ENCODE measurements at places on chromosomes 7 and 10. TPM values are rescaled to one million over a fixed set of nuclear protein-coding genes. Genes with fewer than 3 reads are reported as not detected.

PON3 gene
- total RNA-seq: 3.5 TPM

PDK4 gene
- 27.6 TPM for total RNA-seq

TFR2 gene
- total RNA-seq: 1.8 TPM

CPXM2 gene
- 5.8 TPM for total RNA-seq

GRCh38 chr10:9957351-9957750 lies 1060.3 kb upstream of the CELF2 start:
- H3K27me3 ChIP-seq: no peaks in the 10 kb centered on the region
- H3K27ac ChIP-seq: no peak overlapping the region
- no peaks in the 10 kb centered on the region for H3K36me3 ChIP-seq

DNA sequence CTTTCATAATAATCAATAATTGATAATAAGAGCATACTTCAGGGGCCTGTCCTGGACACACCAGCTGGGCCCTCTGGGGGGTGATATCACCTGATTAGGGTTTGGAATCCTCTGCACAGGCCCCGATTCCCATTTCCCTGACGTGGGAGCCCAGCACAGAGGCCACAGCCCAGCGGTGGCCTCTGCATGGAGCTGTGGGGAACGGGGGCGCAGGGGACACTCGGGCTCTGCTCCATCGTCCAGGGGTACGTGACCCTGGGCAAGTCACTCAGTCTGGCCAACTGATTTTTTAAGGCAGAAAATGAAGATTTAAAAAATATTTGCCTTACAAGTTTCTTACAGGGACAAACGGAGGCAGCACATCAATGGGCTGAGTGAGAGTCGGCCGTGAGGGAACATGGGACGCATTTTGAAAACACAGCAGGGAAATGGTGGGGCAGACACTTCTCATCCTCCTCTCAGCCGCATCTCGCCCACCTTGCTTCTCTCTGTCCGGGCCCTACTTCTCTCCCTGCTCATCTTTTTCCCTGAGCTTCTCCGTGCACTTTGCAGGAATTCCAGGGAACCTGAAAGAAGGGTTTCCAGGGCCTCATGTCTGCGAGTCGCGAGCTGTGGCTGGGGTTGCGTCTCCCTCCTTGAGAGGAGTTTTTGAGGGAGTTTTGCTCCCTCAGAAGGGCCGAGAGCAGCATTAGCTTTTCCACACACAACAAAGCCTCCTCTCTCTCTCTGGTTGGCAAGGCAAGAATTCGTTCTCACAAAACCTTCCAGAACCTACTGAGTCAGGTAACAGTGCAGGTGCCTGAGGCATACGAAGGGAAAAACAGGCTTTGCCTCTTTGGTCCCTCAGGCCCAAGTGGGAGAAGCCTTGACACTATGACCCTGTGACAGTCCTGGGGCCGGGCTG lies 312.0 kb downstream of the WDR37 start:
- H3K27me3 ChIP-seq: no peaks in the 10 kb centered on the region
- no peaks in the 10 kb centered on the region for H3K36me3 ChIP-seq
- no peaks in the 10 kb centered on the region for H3K4me1 ChIP-seq
- H3K27ac ChIP-seq: no peak overlapping the region

DNA sequence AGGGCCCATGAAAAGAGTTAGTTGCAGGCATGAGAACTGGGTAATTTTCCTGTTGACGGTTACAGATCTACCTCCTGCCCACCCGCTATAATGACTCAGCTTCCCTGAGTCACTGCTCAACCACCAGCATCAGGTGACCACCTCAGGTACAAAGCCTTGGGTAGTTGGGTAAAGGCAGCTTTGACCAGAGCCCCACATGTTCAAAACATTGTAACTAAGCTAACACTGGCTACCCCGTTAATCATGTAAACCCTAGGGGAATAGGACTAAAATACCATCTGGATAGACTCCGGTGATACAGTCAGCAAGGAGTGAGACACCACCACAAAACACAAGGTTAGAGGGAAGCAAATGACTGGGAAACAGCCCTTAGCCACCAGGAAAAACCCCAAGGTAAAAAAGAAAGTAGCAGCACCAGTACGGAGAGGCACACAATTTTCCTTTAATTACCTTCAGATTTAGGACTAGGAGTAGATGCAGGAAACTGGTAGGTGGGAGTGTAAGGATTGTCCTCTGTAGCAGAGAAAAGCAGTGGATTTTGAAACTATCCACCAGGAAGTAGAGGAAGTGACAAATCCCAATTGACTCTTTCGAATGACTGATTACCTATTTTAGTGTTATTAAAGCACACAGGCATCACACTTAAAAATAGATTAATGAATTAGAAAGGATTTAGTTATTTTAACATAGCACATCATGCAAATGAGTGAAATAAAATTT lies 103.5 kb upstream of the PDLIM1 start:
- H3K36me3 ChIP-seq: peaks cover 5% of the 10 kb centered on the region
- DNase-seq: no peak
- no peaks in the 10 kb centered on the region for H3K27me3 ChIP-seq
- H3K4me3 ChIP-seq: no peak overlapping the region
- no peak overlapping the region for H3K27ac ChIP-seq

- no peaks in the 10 kb centered on the region for H3K27me3 ChIP-seq
- no peak overlapping the region for H3K27ac ChIP-seq
- H3K4me3 ChIP-seq: no peak overlapping the region
- H3K4me1 ChIP-seq: no peaks in the 10 kb centered on the region
- no peaks in the 10 kb centered on the region for H3K36me3 ChIP-seq
These were observed 12.8 kb downstream of the MDFIC start for GRCh38 chr7:114934713-114935112.

- no peaks in the 10 kb centered on the region for H3K36me3 ChIP-seq
- no peaks in the 10 kb centered on the region for H3K4me1 ChIP-seq
- no peaks in the 10 kb centered on the region for H3K27me3 ChIP-seq
- no peak overlapping the region for H3K27ac ChIP-seq
These were observed 56.7 kb downstream of the OSBPL3 start for GRCh38 chr7:24923172-24923865.

GRCh38 chr7:121752706-121753105 lies 120.3 kb upstream of the PTPRZ1 start:
- DNase-seq: no peak
- no peaks in the 10 kb centered on the region for H3K36me3 ChIP-seq
- no peaks in the 10 kb centered on the region for H3K27me3 ChIP-seq
- no peak overlapping the region for H3K4me3 ChIP-seq
- H3K4me1 ChIP-seq: no peaks in the 10 kb centered on the region
- no peak overlapping the region for H3K27ac ChIP-seq

DNA sequence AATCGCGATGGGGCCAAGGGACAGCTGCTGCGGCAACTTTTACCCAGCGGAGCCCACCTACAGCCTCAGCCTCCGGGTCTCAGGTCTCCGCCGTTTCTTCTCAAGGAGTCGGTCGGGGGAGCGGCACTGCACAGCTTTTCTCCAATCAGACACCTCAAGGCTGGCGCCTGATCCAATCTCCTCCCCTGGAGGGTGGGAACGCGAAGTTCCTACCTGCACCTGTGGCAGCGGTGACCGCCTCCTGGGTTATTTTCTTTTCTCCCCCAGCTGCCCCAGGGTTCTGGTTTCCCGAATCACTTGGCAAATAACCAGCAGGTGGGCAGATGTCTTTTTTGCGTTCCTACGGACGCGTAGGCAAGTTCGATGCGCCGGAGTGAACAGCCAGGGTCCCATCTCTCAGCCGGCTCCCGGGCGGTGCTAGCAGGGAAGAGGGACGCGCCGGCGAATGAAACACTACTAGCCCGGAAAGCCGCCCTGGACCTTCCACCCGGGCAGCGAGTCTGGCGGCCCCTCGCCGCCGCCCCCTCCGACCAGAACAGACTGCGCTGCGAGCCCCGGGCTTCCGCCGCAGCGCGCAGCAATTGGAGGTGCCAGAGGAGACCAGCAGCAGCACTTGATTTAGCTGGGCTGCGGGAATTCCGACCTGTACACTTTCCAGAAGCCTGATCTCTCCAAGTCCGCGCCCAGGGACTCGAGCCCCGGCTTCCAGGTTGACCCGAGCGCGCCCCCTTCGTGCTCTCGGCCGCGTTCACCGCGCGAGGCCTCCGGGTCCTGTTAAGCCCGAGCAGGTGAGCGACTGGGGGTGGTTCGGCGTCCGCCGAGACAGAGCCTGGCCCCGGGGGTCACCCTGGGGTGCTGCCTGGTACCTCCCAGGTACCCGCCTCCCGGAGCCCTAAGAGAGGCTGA lies at the start of gene PRR15:
TSS of gene PRR15 (plus strand) at position 246 of the 906 bp plus-strand sequence. CDS start 2,495 bp downstream, outside the sequence.
- H3K36me3 ChIP-seq: no peaks in the 10 kb centered on the region
- H3K27me3 ChIP-seq: no peaks in the 10 kb centered on the region
- peak within 1 kb of the TSS; percentile 83 for H3K27ac ChIP-seq
- peak; percentile 94 for DNase-seq
- peak within 1 kb of the TSS; percentile 49 for H3K4me3 ChIP-seq

DNA sequence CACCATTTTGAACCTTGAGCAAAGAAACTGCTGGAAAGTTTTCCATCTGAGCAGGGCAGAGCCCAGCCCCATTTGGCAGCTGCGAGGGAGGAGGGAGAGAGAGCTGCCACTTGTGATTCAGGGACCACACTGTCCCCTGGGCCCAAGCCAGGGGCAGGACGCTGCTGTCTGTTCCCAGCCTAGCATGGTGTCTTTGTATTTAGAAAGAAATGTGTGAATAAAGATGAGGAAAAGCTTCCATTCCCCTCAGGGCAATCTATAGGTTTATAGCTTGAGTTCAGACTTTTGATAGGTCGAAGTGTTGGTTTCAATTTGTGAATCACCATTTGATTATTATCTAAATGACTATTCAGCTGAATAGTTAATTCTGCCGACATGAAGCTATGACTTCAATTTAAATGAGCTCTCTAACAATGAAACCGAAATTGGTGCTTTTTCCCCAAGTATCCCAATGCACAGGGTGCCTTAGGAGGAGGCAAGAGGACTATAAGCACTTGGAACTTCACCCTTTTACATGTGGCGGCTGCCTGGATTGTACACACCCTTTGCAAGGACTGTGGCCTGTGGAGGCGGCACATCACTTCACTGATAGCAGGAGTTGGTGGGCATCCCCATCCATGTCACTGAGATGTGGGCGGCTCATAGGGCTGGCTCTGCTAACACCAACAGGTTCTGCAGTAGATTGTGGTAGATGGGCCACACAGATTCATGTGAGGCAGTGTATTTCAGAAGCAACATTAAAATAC lies 223.5 kb downstream of the CCDC3 start:
- no peaks in the 10 kb centered on the region for H3K36me3 ChIP-seq
- H3K4me1 ChIP-seq: no peaks in the 10 kb centered on the region
- H3K27ac ChIP-seq: no peak overlapping the region
- H3K27me3 ChIP-seq: no peaks in the 10 kb centered on the region
- no peak for DNase-seq

DNA sequence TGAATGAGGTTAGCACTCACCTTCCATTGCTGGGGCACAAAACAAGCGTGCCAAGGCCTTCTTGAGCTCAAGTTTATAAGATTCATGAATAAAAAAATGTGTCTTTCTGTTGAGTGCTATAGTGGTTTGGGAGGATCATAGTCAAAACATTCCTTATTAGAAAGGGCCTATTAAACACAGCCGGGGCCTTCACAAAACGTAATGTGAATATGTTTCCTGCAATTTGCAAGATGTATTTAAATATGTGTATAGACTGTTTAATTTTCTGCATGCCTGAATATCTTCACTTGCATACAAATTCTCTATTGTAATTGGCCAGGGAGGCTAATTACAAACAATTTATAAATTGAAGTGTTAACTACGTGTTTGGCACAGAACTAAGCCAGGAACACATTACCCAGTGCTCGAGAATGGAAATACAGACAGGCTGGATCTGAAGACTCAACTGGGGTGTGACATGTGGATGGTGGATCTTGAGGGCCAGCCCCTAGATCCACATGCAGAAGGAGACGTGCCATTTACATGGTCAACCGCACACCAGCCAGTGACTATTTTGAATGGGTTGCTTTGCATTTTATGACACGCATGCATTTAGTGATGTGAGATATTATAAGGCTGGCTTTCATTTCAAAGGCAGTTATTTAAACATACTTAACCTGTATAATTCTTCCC lies 31.3 kb downstream of the LYZL2 start:
- H3K27ac ChIP-seq: no peak overlapping the region
- H3K4me3 ChIP-seq: no peak overlapping the region
- H3K4me1 ChIP-seq: no peaks in the 10 kb centered on the region
- H3K36me3 ChIP-seq: no peaks in the 10 kb centered on the region
- no peaks in the 10 kb centered on the region for H3K27me3 ChIP-seq

- H3K27me3 ChIP-seq: no peaks in the 10 kb centered on the region
These were observed 278.5 kb downstream of the REEP3 start for GRCh38 chr10:63799521-63800300.

DNA sequence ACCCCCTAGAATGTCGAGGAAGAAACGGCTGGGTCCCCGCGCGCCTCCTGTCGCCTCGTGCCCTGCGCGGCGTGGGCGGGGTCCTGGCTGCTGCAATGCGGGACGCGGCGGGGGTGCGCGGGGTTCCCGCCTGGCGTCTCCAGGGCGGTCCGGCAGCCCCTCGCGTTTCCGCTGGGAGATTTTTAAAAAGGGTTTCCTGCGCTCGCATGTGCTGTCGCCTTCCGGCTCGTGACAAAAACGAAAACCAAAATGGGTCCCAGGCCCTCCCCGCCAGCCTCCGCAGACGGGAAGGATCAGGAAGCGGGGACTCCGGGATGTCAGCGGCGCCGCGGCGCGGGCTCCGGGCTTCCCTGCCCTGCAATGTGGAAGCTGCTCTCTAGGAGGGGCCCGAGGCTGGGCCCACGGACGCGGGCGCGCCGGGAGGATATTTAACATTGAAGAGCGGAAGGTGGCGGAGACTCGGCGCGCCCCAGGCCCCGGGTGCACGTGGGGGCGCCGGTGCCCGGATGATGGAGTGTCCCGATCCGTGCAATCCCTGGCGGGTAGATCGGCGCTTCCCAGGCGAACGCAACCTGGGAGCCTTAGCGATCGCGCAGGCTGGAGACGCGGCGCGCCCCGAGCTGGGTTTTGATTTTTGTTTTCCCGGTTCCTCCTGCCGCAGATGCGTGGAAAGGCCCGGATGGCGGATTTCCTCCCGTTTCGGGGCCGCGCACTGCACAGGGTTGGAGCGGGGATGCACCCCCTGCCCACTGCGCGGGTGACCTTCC lies 1.0 kb downstream of the PFKP start:
- no peaks in the 10 kb centered on the region for H3K36me3 ChIP-seq
- H3K4me3 ChIP-seq: peak overlapping the region; percentile 82
- H3K27ac ChIP-seq: peak overlapping the region; percentile 50
- peaks cover 10% of the 10 kb centered on the region for H3K27me3 ChIP-seq

DNA sequence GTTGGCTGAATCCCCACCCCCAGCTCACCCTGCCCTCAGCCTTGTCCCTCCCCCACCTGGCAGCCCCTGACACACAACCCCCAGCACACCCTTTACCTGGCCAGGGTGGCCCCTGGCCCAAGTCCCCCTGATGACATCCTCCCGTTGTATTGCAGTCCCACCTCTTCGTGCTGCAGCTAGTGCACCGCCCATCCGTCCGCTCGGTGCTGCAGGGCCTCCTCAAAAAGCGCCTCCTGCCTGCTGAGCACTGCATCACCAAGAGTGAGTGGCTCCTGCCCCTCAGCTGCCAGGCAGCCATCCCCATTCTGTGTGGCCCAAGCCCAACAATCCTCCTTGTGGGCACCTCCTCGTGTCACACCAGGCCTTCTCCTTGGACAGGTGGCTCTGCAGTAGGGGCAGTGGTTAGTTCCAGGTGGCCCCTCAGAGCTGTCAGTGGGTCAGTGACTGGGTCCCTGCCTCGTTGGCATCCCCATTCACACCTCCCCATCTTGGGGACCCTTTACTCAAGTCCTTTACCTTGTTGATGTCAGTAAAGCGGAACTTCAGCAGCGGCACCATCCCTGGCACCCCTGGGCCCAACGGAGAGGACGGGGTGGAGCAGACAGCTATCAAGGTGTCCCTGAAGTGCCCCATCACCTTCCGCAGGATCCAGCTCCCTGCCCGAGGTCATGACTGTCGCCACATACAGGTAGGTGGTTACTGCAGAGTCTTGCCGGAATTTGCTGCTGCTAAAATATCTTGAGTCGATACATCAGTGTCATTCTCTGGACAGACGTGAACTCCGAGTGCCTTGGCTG lies 14.3 kb downstream of the ZMIZ2 start:
- no peak for DNase-seq
- H3K27me3 ChIP-seq: no peaks in the 10 kb centered on the region
- peaks cover 25% of the 10 kb centered on the region for H3K36me3 ChIP-seq
- no peak overlapping the region for H3K27ac ChIP-seq
- peaks cover 7% of the 10 kb centered on the region for H3K4me1 ChIP-seq

All from colonic mucosa (tissue), 4 donors.